Activated T-helper 1 cell treated with anti-CD3 and anti-CD28 coated beads, Interleukin-12 subunit alpha, Interleukin-12 subunit beta, Interleukin-2, Interleukin-4 antibody, amounts not matched to agents 30 ng/mL and 10 ng/mL and 1 ng/mL, durations not matched to agents 14 hours and 24 hours and 36 hours (primary cell): ENCODE measurements at places on chromosomes 7 and 10.

GRCh38 chr7:55189146-55189766 is 170.4 kb downstream of the EGFR start:
- DNase-seq = no peak

- no peak for DNase-seq
These were observed 34.4 kb downstream of the VSTM4 start for GRCh38 chr10:49080965-49081364.

GRCh38 chr10:72014785-72015480 is 50.7 kb downstream of the CHST3 start:
- no peak for DNase-seq

GRCh38 chr10:30784524-30784896 is 155.0 kb upstream of the LYZL2 start:
- no peak for DNase-seq

- peak; percentile 4 for DNase-seq
These were observed 128.2 kb downstream of the UBE2H start for GRCh38 chr7:129824291-129825208.

DNA sequence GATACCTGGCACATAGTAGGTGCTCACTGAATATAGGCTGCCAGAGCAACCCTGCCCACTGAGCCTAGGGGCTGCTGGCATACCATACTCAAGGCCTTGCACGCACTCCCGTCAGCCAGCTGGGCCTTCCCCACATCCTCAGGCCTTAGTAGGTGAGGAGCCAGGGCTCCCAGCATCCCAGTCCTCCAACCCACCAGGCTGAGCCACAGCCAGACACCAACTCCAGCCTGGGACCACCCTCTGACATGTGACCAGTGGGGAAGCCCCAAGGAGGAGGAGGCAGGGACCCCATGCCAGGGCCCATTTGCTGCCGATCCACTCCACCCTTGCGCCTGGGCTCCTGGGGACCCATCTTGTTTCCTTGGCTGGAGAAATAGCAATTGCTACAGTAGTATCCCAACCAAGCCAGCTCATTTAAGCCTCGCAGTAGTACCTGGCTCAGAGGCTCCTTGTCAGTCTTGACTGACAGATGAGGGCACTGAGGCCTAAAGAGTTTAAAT is 11.4 kb downstream of the SLIT1 start:
- no peak for DNase-seq

DNA sequence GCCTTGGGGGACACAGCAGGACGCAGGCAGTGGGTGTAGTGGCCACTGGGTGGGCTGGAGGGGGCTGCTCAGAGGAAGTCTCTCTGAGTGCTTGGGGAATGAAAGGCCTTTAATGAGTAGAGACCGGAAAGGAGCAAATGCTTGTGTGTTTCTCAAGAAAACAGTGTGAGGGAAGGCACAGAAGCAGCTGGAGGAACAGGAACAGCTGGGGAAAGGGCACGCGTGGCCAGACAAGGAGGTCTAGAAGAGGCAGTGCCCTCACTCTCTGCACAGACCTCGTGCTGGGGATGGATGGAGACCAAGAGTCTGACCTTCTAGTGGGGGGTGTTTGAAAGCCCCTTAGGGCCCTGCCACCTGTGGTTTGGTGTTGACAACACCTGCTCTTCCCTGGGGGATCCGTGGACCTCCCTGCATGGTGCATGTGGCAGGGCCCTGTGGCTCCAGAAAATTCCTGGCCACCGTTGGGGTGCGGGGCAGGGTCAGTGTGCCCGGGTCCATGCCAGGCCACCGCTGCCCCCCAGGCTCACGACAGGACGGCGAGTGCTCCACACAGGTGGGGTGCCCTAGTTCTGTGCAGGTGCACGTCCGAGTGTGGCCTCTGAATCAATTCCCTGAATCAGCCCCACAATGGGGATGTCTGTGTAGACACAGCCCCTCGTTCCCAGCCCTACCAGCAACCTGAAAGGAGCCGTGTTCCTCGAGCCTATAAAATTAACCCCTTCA is 25.9 kb upstream of the FAM20C start:
- DNase-seq = no peak
